ENCODE measurements at places on chromosomes 1 and 21.
A peak's percentile ranks its signal among the peaks of the same experiment; 100 is the strongest.

GRCh38 chr1:182389619-182390047 lies 2.0 kb downstream of the GLUL start:
- no peak for DNase-seq

- peak; percentile 73 for DNase-seq
Measured at GRCh38 chr21:36630485-36631206, 68.3 kb upstream of the SIM2 start.

- DNase-seq = no peak
Measured at GRCh38 chr1:53460211-53460634, 1.0 kb downstream of the DMRTB1 start.

GRCh38 chr1:154352245-154352580 lies 26.9 kb downstream of the ATP8B2 start:
- DNase-seq = no peak

GRCh38 chr1:178055779-178056471 lies 38.0 kb upstream of the RASAL2 start:
- no peak for DNase-seq

- DNase-seq = no peak
Measured at GRCh38 chr1:6209661-6210580, 4.0 kb downstream of the RNF207 start.

GRCh38 chr1:203089651-203090045 lies 3.8 kb upstream of the MYOG start:
- no peak for DNase-seq

DNA sequence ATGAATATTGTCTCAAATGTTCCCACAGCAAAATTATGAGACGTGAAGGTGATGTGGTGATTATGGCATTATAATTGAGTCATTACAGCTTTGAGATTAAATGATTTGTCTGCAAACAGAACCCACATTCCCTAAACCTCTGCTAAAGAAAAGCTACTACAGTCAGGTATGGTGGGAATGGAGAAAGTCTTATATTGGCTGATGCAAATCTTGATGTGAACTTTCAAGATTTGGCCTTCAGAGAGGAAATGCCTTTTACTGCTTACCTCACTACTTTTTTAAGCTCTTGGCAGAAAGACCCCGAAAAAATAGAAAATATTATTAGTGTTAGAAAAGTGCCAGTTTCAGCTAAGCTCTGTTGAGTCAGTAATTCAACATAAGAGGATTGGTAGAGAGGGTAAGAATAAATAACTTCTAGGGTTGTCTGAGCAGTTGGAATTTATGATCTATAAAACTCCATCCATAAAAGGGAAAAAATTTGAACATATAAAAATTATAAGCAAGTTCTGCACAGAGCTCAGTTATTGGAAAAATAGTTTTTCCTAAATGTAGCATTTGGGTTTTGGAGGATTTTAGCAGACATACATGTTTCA lies 47.8 kb upstream of the RGS5 start:
- no peak for DNase-seq

- no peak for DNase-seq
Measured at GRCh38 chr21:39518847-39519210, 67.1 kb downstream of the SH3BGR start.

GRCh38 chr1:206563367-206564207 lies 48.7 kb downstream of the EIF2D start:
- DNase-seq = no peak

DNA sequence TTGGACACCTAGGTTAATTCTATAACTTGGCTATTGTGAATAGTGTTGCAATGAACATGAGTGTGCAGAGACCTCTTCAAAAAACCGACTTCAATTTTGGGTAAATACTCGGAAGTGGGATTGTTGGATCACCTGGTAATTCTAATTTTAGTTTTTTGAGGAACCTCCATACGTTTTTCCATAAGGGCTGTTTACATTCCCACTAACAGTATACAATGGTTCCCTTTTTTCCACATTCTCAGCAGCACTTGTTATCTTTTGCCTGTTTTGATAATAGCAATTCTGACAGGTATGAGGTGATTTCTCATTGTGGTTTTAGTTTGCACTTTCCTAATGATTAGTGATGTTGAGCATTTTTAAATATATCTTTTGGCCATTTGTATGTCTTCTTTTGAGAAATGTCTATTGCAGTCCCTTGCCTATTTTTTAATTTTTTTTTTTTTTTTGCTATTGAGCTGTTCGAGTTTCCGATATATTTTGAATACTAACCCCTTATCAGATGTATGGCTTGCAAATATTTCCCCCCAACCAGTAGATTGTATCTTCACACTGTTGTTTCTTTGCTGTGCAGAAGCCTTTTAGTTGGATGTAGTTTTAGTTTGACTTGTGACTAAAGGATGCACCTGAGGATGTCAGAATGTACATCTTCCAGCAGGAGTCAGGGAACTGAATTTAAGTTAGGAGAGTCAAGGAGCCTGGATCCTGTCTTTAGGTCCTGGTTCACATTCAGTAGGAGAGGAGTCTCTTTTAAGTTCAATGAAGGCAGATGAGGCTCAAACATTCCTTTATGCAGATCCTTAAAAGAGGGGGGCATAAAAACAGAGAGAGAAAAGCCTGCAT lies 120.0 kb downstream of the S1PR1 start:
- DNase-seq = no peak

DNA sequence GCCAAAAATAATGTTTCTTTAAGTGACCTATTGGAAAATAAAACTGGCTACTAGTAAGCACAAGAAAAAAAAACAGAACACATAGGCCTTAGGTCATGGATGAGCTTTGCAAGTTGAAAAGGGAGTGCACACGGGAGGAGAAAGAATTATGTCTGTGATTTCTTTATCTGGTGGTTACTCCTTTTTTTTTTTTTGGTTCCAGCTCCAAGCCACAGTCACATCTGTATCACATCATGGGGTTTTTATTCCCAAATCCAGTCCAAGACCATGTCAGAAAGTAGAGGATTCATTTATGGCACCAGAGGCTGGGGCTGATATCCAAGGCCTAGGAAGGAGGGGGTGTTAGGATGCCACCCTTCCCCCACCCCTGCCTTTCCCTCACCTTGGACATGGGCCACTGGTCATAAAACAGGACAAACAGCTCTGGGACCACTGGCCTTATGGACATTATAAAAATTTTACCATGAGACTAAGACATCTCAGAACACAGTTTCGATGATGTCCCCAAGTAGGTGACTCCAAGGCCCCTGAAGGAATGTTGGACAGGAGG lies 10.3 kb upstream of the HEYL start:
- no peak for DNase-seq

DNA sequence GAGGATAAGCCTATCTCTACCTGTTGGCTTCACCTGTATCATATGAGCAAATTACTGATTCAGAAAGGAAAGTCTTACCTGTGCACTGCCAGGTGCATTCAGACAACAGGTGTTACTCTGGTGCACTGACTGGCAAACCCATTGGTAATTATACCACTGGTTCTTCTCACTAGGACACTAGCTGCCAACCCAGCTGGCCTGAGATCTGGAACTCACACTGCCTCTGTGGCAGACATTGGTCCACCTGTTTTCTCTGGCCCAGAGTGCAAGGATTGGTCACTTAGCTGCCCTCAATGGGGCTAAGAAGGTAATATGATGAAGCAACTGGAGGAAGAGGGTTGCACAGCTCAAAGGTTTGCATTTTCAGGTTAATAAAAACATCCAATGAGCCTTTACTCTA lies 140.2 kb upstream of the DNAH14 start:
- DNase-seq = no peak

GRCh38 chr1:214665606-214666110 lies 62.7 kb downstream of the CENPF start:
- no peak for DNase-seq

GRCh38 chr1:8294170-8294697 lies 23.7 kb upstream of the SLC45A1 start:
- DNase-seq = no peak

- DNase-seq = no peak
Measured at GRCh38 chr1:116951200-116951935, 41.7 kb downstream of the PTGFRN start.

DNA sequence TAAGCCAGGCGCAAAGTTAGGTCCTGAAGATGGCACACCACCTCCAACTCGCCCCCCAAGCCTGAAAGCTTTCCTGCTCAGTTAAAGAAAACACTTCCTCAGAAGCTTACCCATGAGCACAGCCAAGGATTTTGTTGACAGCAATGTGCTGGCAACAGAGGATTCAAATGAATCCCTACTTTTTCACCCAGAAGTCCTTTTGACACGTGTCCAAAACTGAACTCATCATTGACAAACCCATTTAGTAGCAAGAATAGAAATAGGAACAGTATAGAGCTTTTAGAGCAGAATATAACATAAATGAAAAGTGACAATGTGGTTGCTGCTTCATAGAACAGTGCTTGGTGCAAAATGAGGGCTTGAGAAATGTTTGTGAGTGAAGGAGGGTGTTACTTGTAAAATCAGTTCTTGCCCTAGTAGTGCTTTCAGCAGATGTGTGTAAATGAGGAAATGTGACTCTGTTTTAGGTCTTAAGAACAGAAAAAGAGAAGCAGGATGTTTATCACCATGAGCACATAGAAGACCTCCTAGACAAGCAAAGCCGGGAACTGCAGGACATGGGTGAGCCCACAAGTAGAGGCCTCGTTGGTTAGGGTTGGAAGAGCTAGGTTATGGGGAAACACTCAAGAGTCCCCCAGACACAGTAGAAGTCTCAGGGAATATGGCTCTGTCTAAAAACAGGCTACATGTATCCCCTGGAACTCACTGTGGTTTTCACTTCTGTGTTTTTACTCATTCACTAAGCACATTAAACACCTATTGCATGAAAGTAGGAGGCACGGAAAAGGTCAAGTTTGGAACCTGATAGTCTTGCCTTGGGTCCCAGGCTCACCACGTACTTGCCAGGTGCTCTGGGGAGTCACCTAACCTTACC lies 48.6 kb upstream of the TMEM125 start:
- DNase-seq = no peak

- DNase-seq = no peak
Measured at GRCh38 chr1:22827666-22828483, 117.2 kb downstream of the EPHB2 start.

All from activated CD4-positive, CD25-positive, alpha-beta regulatory T cell treated with anti-CD3 and anti-CD28 coated beads, Interleukin-2, amount 50 U/mL, for 72 hours (primary cell).